Fibroblast of skin of left quadriceps (primary cell): ENCODE measurements at places on chromosomes 5 and 9.

DNA sequence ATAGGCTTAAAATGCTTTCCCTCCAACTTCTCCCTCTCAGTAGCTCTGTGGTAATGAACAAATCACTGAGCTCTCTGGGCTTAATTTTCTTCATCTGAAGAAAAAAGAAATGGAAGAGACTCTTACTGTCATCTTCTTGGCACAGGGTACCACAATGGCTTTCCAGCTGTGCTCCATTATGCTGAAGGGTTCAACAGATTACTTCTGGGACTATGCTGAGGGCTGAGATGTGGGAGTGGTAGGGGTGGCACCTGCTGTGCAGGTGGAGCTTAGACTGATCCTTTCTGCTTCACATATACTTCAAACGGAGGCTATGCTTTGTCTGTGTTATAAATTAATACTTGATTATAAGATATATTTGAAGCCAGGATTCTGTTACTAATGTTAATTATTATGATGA lies 840.2 kb upstream of the C9orf72 start:
- DNase-seq: no peak

DNA sequence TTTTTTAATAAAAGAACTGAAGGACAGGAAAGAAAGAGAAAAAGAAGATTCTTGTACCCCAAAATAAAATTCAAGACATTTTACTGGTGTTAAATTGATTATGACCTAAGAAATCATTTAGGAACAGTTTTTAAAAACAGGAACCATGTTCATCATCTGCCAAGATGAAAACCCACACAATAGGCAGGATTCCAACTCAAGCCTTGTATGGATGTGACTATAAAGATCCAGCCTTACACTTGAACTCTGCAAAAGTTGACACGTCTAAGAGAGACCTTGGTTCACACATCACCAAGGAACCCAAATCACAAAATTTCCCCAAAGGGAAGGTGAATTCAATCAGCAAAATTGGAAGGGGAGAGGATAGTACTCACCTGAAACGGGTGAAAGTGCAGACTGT lies 82.6 kb downstream of the SMIM23 start:
- no peak for DNase-seq

- no peak for DNase-seq
Observed at GRCh38 chr5:65821966-65822365, 100.0 kb downstream of the NLN start.

GRCh38 chr9:99210572-99210971 lies 11.2 kb downstream of the ALG2 start:
- DNase-seq: no peak

- DNase-seq: no peak
Observed at GRCh38 chr5:169918228-169918627, 62.1 kb downstream of the INSYN2B start.

- DNase-seq: no peak
Observed at GRCh38 chr9:33263131-33264002, 1.1 kb downstream of the BAG1 start.

DNA sequence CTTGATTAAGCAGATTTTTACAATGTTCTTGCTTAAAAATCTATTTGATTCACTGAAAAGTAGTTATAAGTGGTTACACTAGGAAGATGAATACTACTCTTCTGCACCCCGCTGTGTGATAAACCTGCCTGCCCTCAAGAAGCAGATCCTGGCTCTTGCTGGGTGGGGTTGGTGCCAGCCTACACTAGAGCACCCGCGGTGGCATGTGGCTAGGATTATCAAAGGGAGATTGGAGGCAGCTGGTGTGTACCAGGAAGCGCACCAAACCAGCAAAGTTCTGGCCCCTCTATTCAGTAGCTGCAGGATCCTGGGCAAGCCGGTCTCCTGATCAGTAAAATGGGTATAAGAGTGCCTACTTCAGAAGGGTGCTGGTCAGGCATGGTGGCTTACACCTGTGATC lies 43.5 kb downstream of the PRLR start:
- no peak for DNase-seq

DNA sequence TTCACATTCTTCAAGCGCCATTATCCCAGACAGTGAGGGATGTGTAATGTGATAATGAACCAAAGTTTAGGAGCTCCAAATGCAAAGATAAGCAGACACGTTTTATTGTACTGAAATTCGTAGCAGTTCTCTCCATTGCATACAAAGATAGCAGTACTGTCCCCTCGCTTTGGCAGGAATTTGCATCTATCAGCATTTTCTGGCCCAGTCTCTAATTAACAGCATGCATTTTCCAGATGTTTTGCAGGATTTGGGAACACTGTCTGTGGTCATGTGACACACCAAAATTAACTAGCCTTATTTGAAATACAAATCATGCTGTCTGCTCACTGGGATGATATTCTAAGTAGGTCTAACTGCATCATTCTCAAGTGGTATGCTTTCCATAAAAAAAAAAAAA lies 235.9 kb upstream of the TRPM3 start:
- no peak for DNase-seq

DNA sequence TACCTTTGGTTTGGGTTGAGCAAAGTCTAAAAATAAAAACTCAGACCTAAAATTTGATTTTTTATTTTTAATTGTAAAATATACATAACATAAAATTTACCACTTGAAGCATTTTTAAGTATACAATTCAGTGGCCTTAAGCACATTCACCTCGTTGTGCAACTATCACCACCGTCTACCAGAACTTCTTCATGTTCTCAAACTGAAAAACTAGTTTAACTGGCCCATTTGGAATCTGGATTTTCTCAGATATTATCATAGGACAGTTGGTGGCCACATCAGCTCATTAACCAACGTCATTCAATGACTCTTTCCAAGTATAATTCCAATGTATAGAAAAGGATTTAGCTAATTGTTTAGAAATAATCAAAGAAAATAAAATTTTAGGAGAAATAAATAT lies 319.3 kb downstream of the TLE1 start:
- no peak for DNase-seq

GRCh38 chr5:143499480-143500114 lies 96.1 kb upstream of the NR3C1 start:
- no peak for DNase-seq

- peak; percentile 70 for DNase-seq
Observed at GRCh38 chr9:99023831-99024230, 80.1 kb downstream of the COL15A1 start.

- no peak for DNase-seq
Observed at GRCh38 chr9:113566016-113566711, 102.6 kb downstream of the RGS3 start.

GRCh38 chr5:145991044-145991575 lies 54.7 kb downstream of the SH3RF2 start:
- peak; percentile 31 for DNase-seq

- no peak for DNase-seq
Observed at GRCh38 chr9:12716823-12717600, 23.8 kb downstream of the TYRP1 start.

DNA sequence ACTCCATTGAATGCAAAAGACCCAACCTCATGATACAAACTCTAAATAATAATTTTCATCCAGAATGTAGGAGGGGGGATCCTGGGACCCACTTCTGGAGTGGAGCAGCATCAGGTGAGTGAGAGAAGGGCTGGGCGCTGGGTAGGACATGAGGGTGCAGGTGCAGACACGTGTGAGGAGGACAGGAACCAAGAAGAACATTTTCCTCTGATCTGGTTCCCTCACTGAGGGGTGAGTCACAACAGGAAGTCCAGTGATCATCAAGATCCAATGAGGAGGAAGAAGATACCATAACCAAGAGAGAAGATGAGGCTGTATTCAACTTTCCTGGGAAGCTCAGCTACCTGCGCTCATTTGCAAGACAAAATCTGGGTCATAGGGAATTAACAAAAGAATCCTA lies 57.4 kb downstream of the SFXN1 start:
- DNase-seq: no peak

DNA sequence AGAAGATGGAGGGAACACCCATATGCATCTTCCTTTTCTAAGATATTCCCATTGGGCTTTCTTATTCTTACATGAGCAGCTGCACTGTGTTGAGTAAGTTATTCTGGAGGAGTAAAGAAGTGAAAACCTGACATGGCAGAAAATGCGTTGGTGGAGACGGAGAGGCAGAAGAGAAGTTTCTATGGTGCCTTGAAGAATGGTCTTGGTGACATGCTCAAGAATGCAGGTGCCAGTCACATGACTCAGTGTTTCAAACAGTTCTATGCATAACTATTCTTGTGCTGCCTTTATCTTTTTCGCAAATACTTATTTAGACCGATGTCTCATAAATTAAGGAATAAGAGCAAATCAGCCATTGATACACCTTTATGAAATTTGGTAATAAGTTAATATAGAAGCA lies 377.8 kb upstream of the IRX2 start:
- DNase-seq: no peak

DNA sequence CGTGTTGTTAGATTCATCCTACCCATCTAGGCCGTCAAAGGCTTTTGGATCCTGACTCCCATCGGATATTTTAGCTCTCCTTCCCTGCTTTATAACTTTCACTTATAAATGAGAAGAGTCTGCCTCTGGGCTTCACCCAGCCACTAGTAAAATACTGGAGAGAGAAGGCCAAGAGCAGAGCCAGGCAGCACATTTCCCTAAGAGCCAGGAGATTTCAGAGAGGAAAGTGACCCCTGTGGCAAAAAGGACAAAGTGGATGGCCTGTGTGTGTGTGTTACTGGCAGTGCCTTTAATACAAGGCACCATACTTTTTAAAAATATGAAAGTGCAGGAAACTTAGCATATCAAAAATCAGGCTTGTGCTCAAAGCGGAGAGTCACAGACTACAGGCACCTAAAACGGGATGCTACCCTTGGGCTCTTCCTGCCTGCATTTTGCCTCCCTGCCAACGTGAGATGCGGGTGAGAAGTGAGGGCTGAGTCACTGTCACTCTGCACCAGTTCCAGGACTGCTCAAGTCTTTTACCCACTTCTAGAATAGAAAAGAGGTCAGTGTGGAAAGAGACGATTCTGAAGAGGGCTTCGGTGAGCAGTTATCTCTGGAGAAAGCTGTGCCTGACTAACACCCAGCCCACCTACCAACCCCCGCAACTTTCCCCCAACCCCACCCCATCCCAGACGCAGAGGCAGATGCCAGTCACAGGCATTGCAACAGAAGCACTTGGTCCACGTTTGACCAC lies 15.9 kb downstream of the NFIL3 start:
- no peak for DNase-seq

DNA sequence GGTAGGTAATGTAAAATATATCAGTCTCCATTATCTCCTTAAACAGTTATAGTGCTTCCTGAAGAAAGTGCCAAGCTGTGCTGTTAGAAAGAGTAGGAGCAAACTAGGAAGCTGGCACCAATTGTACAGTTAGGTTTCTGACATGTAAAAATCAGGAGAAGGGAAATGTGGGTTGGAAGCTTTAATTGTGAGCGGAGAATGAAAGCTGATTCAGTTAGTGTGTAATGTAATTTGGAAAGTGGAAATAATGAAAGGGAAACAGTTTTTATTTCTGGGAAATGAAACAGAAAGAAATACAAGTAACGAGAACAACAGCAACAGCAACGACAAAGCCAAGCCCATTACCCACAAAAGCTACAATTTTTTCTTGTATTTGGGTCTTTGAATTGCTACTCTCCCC lies 48.8 kb upstream of the JAK2 start:
- DNase-seq: no peak

GRCh38 chr5:16104961-16105360 lies 74.6 kb downstream of the MARCHF11 start:
- no peak for DNase-seq

- DNase-seq: no peak
Observed at GRCh38 chr5:57493034-57493433, 10.4 kb upstream of the ACTBL2 start.

DNA sequence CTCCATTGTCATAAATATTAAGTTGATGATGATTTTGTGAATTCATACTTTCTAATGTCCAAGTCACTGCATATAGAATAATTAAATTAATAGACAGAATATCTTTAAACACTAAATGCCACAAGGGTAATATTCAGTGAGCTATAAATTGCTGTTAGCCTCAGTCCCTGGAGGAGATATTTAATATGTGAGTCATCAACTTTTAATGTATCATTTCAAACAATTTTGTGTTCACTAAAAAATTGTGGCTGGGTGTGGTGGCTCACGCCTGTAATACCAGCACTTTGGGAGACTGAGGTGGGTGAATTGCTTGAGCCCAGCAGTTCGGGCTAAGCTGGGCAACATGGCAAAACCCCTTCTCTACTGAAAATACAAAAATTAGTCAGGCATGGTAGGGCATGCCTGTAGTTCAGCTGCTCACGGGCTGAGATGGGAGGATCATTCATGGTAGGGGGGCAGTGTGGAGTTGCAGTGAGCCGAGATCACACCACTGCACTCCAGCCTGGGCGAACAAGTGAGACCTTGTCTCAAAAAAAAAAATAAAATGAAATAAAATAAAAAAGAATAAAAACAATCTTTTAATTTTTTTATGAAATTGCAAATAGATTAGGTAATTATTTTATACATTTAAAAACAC lies 717.3 kb upstream of the CHD1 start:
- no peak for DNase-seq

DNA sequence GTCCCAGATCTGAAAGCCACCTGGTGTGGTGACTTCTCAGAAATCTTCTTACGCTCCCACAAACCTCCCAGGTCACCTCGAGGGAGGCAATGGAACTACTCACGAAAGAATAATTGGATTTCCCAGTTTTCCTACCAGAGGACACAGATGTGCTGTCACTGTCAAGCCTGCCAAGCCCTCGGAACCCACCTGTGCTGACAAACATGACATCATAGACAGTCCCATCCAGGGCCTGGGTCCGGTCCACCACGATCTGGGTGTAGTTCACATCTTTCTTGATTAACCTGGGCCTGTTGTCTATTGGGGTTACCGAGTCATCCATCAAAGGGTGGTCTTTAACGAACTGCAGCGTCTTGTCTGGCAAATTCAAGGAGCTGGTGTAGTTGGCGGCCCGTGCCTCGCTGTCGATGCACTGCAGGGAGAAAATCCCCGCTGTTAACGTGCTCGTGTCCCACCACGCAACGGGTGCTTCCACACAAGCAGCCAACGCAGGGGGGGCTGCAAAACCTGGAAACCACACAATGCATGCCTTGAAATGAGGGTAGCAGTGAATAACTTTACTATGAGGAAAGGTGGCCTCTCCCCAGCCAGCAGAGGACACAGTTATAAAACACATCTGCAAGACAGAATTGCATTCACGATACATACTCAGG lies 69.0 kb downstream of the SECISBP2 start:
- no peak for DNase-seq

DNA sequence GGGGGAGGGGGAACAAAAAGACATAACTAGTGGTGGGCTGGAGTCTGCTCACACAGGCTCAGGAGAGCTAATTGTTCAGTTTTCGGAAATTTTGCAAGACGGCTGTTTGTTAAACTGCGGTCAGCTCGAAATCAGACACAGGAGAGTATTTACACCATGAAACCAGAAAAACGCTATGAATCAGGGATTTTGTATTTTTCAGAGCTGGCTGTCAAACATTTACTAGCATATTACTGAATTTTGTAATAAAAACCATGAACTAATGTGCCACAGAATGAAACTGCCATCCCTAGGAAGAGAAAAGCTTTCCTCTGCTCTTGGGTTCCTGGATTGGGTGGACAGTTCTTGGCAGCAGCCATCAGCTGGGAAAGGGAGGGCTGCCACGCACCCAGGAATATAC lies 45.3 kb downstream of the TRPM3 start:
- DNase-seq: no peak
